ENCODE measurements at places on chromosomes 7 and 10.

- no peak for DNase-seq
Measured at GRCh38 chr10:44386546-44387052, 1.7 kb upstream of the CXCL12 start.

GRCh38 chr7:14579971-14580370, 322.6 kb downstream of the DGKB start:
- DNase-seq: no peak

GRCh38 chr7:134533288-134533771, 6.0 kb downstream of the AKR1B10 start:
- DNase-seq: no peak

GRCh38 chr10:104707602-104708459, 66.7 kb downstream of the SORCS3 start:
- no peak for DNase-seq

- no peak for DNase-seq
Measured at GRCh38 chr10:11299125-11299524, 281.5 kb downstream of the CELF2 start.
